ENCODE measurements at places on chromosomes 5 and 9.

DNA sequence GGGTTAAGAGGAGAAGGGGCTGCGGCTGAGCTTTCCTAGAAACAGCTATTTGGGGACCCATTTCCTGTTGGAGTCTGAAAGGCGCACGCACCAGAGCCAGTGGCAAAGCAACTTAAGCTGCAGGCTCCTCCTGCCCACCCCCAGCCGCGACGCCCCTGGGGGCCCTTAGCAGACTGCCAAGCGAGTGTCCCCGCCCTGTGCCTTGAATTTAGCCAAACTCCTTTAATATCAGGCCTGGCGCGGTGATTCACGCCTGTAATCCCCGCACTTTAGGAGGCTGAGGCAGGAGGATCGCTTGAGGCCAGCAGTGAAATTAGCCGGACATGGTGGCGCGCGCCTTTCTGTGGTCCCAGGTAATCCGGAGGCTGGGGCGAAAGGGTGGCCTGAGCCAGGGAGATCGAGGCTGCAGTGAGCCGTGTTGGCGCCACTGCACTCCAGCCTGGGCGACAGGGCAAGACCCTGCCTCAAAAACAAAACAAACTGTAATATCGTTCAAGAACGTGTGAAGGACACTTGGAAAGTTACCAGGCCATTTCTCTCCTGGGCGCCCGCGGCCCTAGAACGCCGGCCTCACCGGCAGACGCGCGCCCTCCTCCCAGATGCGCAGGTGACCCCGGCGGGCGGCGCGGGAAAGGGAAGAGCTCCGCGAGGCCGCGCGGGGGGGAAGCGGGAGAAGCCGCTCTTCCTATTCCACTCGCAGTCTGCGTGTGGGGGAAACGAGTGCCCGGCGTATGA is 1.0 kb upstream of the F2R start:
- DNase-seq: no peak

DNA sequence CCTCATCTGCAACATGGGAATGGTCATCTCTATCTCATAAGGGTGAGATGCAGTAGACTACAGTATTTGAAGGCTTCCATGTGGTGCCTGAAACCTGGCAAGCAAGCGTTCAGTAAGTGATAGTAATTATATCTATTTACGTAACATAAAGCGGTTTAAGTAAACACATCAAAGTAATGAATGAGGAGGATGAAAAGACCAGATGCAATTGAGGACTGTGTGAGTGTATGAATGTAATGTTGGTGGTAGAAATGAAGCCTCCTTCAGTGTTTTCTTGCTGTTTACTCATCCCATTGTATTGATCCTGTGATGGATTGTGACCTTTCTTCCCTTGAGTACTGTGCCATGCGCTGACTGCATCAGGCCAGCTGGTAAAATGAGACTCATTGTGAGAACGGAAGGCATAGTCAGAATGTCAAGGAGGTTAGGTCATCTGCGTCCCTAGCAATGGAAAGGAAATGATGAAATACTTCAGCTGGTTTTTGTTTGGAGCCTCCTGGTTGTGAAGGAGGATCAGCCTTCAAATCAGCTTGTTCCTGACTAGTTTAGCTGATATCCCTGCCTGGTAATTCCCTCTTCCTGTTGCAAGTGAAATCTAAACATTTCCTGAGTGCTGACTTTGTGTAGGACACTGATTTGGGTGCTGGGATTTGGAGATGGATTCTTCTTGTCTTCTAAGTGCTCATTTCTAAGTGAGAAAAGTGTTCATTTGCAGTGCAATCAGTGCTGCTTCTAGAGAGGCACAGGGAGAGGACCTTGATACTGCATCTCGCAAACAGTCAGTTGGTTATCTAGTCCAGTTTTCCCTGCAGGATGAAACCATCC is 35.6 kb downstream of the TNFSF8 start:
- no peak for DNase-seq

DNA sequence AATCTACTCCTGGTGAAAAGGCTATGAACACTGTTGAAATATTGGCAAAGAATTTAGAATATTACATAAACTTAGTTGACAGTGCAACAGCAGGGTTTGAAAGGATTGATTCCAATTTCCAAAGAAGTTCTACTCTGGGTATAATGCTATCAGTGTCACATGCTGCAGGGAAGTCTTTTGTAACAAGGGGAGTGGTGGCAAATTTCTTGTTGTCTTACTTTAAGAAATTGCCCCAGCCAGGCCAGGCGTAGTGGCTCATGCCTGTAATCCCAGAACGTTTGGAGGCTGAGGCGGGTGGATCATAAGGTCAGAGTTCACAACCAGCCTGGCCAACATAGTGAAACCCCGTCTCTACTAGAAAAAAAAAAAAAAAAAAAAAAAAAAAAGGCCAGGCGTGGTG is 86.3 kb upstream of the OTULINL start:
- no peak for DNase-seq

GRCh38 chr5:107531308-107531707 is 139.4 kb downstream of the EFNA5 start:
- DNase-seq: no peak

DNA sequence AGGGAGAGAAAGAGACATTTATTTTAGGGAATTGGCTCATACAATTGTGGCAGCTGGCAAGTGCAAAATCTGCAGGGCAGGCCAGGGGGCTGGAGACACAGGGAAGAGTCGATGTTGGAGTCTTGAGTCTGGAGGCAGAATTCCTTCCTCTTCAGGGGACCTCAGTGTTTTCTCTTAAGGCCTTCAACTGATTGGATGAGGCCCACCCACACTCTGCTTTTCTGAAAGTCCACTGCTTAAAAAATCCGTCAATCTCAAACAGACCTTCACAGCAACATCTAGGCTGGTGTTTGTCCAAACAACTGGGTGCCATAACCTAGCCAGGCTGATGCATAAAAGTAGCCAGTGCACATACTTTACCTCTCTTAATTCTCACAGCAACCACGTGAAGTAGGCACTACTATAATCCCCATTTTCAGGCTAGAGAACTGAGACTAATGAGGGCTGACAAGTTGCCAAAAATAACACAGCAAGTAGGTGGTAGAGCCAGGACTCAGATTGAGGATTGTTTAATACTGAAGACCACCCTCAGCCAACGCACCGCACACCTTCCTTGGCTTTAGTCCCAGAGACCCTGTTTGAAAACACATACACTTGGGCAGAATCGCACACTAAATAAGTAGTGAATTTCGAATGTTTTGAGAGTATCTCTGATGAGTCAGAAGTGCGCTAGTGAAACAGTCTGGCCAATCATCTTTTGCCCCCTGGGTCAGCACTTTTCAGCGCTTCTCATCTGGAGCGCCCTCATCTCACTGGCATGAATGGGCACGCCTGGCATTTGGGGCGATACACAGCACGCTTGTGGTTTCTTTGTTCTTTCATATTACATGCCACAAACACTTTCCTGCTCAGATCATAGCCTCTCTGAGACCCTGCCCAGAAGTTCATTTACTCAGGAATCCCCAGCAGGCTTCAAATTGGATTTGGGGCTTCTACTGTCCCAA is 591.4 kb downstream of the CCDC171 start:
- no peak for DNase-seq

DNA sequence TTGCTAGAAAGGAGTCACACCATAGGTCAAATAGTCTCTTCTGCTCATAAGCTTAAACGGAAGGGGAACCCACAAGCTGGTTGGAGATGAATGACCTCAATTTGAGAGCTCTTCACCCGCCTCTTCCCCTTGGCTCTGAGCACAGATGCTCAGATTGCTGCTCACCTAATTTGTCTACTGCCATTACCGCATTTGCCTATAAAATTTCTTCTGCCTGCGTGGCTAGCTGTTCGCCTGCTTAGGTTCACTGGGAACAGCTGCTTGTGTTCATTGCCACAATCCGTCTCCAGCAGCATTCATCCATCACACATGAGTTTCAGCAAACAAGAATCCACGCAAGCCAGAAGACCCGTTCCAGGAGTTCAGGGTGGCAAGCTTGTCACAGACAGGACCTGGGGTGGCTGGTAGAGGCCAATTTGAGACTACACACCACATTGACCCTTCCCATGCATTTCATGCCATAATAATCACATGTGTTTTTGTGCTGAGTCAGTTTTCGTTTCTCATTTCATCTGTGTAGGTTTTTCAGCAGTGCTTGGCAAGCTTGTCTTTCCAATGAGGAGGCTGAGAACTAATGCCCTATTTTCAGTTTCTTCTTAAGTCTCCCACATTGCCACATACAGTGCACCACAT is 50.2 kb upstream of the DNAH5 start:
- DNase-seq: no peak

All from activated naive CD4-positive, alpha-beta T cell (primary cell).